Activated CD8-positive, alpha-beta T cell treated with anti-CD3 and anti-CD28 coated beads for 36 hours (primary cell): ENCODE measurements at places on chromosomes 1 and 21. TPM values are rescaled to one million over a fixed set of nuclear protein-coding genes. Genes with fewer than 3 reads are reported as not detected.

DNA sequence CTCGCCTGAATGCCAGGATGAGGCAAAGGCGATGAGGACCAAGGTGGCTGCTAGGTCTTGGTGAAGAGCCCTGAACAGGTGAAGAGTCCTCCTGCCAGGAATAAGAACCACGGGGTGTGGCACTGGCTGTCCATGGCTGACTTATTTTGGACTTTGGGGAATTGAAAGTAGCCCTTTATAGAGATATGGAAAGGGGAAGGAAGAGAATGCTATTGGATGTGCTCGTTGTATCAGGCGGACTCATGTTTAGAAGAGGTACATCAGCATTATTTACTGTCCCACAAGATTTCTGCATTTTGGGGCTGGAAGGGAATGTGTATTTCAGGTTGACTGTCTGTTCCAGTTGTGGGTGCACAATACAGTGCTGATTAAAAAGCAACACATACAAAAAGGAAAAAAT is 465.8 kb downstream of the DSCAM start:
- no peak for DNase-seq

GRCh38 chr1:167249702-167250101 is 29.0 kb downstream of the POU2F1 start:
- peak; percentile 30 for DNase-seq

GRCh38 chr1:14616632-14617396 is 18.3 kb downstream of the KAZN start:
- no peak for DNase-seq

RNF186 gene
- total RNA-seq = not detected

- DNase-seq = no peak
Measured at GRCh38 chr21:41701749-41702148, 65.1 kb downstream of the RIPK4 start.

ILDR2 gene
- 14.3 TPM for total RNA-seq

DNA sequence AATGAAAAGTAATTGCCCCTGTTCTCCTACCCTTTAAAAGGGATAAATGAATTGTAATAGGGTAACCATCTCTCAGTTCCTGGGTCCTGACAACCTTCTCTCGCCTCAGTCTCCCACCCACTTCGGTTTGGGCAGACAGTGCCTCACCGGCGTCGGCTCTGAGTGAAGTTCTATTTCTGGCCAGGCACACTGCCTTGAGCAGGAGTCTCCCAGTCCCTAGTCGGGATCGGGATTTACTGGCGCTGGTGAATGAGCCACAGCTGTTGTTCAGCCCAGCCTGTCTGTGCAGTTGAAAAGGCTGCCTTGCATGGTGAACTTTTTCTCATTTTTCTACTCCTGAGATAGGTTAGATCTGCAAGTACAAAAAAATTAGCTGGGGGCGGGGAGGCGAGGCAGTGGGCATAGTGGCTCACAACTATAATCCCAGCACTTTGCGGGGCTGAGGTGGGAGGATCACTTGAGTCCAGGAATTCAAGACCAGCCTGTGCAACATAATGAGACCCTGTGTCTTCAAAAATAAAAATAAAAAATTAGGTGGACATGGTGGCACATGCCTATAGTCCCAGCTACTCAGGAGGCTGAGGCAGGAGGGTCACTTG is 7.4 kb downstream of the PLEKHM2 start:
- no peak for DNase-seq

GRCh38 chr1:25996966-25997827 is 666 bp downstream of the PAFAH2 start:
- DNase-seq = peak; percentile 20

SMCP gene
- not detected for total RNA-seq

DNA sequence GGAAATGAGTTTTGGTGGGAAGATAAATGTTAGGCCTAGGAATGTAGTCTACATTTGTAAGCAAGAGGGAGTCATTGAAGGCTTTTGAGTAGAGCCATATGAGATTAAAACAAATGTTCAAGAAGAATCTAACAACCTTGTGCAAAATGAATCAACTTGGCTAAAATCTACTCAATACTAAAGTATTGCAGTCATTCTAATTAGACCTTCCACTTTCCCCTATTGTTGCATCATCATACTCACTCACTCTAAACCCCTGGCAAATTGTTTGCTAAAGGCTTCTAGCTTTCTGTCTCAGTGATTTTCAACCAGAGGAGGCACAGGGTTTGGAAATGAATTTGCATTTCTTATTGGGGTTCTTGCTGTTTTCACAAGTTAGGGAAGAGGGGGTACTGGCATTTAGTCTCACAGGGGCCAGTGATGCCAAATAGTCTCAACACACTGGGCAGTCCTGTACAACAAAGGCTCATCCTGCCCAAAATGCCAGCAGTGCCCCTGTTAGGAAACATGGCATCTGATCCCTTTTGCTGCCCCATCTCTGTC is 85.3 kb downstream of the SEC16B start:
- no peak for DNase-seq

- DNase-seq = no peak
Measured at GRCh38 chr1:219179293-219179692, 5.6 kb downstream of the LYPLAL1 start.

UHMK1 gene
- 44.7 TPM for total RNA-seq

UCHL5 gene
- 85.7 TPM for total RNA-seq

- no peak for DNase-seq
Measured at GRCh38 chr1:198128533-198128932, 28.3 kb upstream of the NEK7 start.

GRCh38 chr1:19661721-19662228 is 2.9 kb upstream of the HTR6 start:
- peak; percentile 68 for DNase-seq

TRAF3IP3 gene
- 194 TPM for total RNA-seq

GRCh38 chr1:32874860-32875752 is 4.4 kb upstream of the FNDC5 start:
- DNase-seq = no peak

- no peak for DNase-seq
Measured at GRCh38 chr1:10213186-10213705, 2.9 kb downstream of the KIF1B start.

GRCh38 chr1:160855181-160855981 is 7.3 kb downstream of the CD244 start:
- DNase-seq = peak; percentile 76

F5 gene
- total RNA-seq = 23.3 TPM

CXADR gene
- total RNA-seq = 0.29 TPM

GRCh38 chr1:94013367-94013878 is 104.2 kb upstream of the GCLM start:
- no peak for DNase-seq

DNALI1 gene
- total RNA-seq = not detected

GRCh38 chr1:62732331-62732730 is 44.1 kb upstream of the DOCK7 start:
- no peak for DNase-seq

PYHIN1 gene
- 7.0 TPM for total RNA-seq

TPTE gene
- total RNA-seq = not detected
